Heart left ventricle (tissue), 16 donors: ENCODE measurements at places on chromosomes 11 and 22. TPM values are rescaled to one million over a fixed set of nuclear protein-coding genes. Genes with fewer than 3 reads are reported as not detected.
A peak's percentile ranks its signal among the peaks of the same experiment; 100 is the strongest.

DNA sequence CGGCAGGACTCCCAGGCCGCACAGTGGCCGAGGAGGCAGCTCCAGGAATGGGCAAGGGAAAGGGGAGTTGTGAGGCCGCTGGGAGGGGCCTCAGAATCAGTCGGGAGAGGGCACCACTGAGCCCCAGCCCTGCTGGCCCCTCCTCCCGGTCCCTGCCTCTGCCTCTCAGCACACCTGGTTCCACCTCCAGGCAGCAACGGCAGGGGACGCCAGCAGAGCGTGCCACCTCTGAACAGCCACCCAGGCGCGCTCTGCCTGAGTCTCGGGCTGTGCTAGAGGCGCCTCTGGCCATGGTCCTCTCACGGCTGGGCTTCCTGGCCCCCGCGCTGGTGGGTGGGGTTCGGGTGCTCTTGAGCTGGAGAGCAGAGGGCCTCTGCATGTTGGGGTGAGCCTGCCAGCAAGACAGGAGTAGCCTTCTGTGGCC is 33.0 kb downstream of the MOB2 start:
- no peaks in the 10 kb centered on the region for H3K36me3 ChIP-seq
- H3K4me3 ChIP-seq, result no peak overlapping the region
- no peak overlapping the region for H3K27ac ChIP-seq
- peaks cover 2% of the 10 kb centered on the region for H3K27me3 ChIP-seq

GRCh38 chr22:46367707-46368191 is 32.2 kb downstream of the TRMU start:
- H3K27me3 ChIP-seq, result no peaks in the 10 kb centered on the region
- DNase-seq, result peak; percentile 40
- H3K27ac ChIP-seq, result no peak overlapping the region
- no peaks in the 10 kb centered on the region for H3K4me1 ChIP-seq

DNA sequence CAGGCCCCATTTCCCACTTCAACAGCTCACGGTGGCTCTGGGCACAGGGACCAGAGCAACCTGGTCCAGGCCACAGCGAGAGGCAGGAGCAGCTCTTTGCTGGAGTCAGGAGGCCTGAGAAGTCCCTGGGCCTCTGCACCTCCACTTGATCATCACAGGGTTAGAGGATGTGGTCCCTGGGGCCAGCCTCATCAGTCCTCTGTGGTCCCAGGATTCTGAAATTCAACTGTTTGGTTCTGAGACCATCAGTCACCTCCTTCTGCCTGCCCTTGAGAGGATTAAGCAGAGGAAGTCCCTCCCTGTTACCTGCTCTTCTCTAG is 24.9 kb upstream of the CBX7 start:
- no peak overlapping the region for H3K4me3 ChIP-seq
- H3K4me1 ChIP-seq, result peaks cover 65% of the 10 kb centered on the region
- H3K36me3 ChIP-seq, result no peaks in the 10 kb centered on the region
- H3K27me3 ChIP-seq, result no peaks in the 10 kb centered on the region
- no peak for DNase-seq

OR2AG2 gene
- total RNA-seq, result not detected

DNA sequence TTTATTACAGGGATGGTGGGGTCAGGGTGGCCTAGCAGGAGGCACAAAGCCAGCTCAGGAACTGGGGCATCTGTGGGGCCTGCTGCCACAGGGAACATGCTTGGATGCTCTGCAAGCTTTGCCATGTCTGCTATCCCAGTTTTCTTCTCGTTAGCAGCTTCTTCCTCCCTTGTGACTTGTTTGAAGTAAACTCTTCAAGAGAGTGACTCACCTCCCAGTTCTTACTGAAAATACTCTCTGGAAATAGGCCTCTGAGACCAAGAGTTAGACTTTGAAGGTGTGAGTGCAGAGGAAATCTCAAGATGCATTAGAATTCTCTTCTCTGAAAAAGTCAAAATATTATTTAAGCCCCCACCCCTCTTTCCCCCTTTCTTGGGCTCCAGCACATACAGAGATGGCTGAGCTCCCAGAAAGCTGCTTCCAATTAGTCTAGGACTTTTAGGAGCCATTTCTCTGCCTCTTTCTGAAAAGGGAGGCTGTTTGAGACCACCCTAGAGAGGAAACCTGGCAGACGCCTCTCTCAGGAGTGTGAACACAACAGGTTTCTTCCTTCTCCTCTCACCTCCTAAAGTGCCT is 15.1 kb downstream of the CWC15 start:
- H3K4me3 ChIP-seq, result no peak overlapping the region
- DNase-seq, result no peak
- H3K4me1 ChIP-seq, result no peaks in the 10 kb centered on the region

- DNase-seq, result no peak
- H3K4me3 ChIP-seq, result no peak overlapping the region
- H3K36me3 ChIP-seq, result no peaks in the 10 kb centered on the region
- H3K27me3 ChIP-seq, result no peaks in the 10 kb centered on the region
- no peak overlapping the region for H3K27ac ChIP-seq
Measured at GRCh38 chr11:74283580-74284180, 27.8 kb downstream of the P4HA3 start.

GRCh38 chr11:10450462-10451425 is 4.3 kb upstream of the AMPD3 start:
- H3K27me3 ChIP-seq, result peaks cover 7% of the 10 kb centered on the region
- peak; percentile 40 for DNase-seq
- no peaks in the 10 kb centered on the region for H3K36me3 ChIP-seq
- H3K4me3 ChIP-seq, result peak overlapping the region; percentile 57
- no peaks in the 10 kb centered on the region for H3K4me1 ChIP-seq

OR2AG1 gene
- total RNA-seq, result not detected

DNA sequence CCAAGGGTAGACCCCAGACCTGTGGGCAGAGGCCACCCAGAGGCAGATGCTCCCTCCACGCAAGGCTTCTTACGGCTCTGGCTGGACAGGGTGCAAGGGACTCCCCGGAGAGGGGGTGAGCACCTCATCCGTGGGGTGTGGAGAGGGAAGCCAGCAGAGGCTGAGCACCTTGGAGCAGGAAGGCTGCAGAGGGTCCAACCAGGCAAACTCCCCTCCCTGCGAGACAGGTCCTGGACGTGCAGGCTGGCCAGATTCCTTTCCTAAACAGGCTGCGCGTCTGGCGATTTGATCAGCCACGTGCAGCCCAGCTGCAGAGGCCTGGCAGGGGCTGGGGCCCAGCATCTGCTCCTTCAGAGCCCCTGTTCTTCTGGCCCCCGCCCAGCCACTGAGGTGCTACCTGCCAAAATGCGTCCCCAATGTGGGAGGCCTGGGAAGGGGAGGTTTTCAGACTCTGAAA is 49.3 kb downstream of the WNT11 start:
- no peak overlapping the region for H3K4me3 ChIP-seq
- H3K27ac ChIP-seq, result no peak overlapping the region
- H3K27me3 ChIP-seq, result no peaks in the 10 kb centered on the region
- no peak for DNase-seq
- H3K36me3 ChIP-seq, result no peaks in the 10 kb centered on the region

DNA sequence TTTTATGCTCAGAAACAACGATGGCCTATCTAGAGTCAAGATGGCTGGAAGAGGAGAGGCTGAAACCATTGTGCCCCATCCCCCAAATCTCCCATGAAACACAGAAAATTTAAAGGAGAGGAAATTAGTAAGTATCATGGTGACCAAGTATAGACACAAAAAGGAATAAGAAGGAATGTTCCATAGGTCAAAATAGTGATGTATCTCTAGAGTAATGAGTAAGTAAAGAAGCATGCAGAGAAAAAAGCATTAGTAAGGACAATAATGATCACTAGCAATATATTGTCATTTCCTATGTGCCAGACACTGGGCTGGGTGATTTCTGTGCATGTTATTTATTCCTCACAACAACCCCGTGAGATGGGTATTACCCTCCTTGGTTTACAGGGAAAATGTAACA is 2.6 kb upstream of the SLC22A24 start:
- no peak overlapping the region for H3K27ac ChIP-seq
- no peaks in the 10 kb centered on the region for H3K36me3 ChIP-seq
- no peaks in the 10 kb centered on the region for H3K4me1 ChIP-seq
- DNase-seq, result no peak
- no peaks in the 10 kb centered on the region for H3K27me3 ChIP-seq

MS4A12 gene
- total RNA-seq, result not detected

- H3K4me3 ChIP-seq, result no peak overlapping the region
- H3K36me3 ChIP-seq, result no peaks in the 10 kb centered on the region
- no peak for DNase-seq
- H3K4me1 ChIP-seq, result peaks cover 3% of the 10 kb centered on the region
Measured at GRCh38 chr11:76635991-76636738, 34.4 kb downstream of the LRRC32 start.

- DNase-seq, result no peak
- no peak overlapping the region for H3K4me3 ChIP-seq
- no peaks in the 10 kb centered on the region for H3K4me1 ChIP-seq
Measured at GRCh38 chr11:41320238-41320637, 139.2 kb downstream of the LRRC4C start.

DNA sequence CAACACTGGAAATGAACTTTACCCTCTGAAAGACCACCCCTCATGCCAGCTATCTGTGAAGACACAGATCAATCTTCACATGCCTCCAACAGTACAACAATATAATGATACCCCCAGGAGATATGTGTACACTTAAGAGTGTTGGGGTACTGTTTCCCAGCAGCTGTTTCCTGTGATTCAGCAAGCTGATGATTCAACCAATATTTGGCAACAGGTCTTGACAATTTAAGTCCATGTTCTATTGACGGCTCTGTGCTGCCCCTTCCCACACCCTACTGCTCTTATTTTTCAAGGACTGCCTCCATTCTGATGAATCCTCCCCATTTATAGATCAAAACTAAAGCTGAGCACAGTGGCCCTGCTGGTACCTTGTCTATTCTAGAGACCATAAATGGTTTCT is 6.6 kb downstream of the SNX19 start:
- H3K36me3 ChIP-seq, result peaks cover 4% of the 10 kb centered on the region
- H3K4me1 ChIP-seq, result peaks cover 24% of the 10 kb centered on the region
- no peak overlapping the region for H3K27ac ChIP-seq
- DNase-seq, result no peak

LDLRAD3 gene
- 1.6 TPM for total RNA-seq

DNA sequence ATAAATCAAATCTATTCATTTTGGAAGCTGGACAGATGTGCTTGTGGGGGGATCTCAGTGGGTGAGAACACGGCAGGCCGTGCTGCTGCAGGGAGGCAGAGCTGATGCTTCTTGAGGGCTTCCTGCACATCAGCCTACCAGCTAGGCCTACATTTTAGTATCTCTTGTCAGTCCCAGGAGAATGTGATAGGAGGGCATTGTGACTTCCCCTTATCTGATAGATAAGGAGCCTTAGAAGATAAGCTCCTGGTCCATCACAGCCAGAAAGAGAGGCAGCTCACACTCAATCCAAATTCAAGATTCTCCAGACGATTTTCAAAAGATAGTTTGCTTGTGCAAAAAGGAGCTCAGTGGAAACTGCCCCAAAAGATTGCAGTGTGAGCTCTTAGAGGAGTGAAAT is 89.0 kb downstream of the SHANK2 start:
- no peaks in the 10 kb centered on the region for H3K27me3 ChIP-seq
- no peaks in the 10 kb centered on the region for H3K36me3 ChIP-seq
- no peaks in the 10 kb centered on the region for H3K4me1 ChIP-seq
- no peak overlapping the region for H3K27ac ChIP-seq
- DNase-seq, result no peak

PRAME gene
- total RNA-seq, result not detected

GRCh38 chr22:20433686-20434241 is 3.9 kb downstream of the SCARF2 start:
- H3K27ac ChIP-seq, result no peak overlapping the region
- peaks cover 5% of the 10 kb centered on the region for H3K36me3 ChIP-seq
- peaks cover 5% of the 10 kb centered on the region for H3K4me1 ChIP-seq
- H3K4me3 ChIP-seq, result no peak overlapping the region
- DNase-seq, result no peak

DNA sequence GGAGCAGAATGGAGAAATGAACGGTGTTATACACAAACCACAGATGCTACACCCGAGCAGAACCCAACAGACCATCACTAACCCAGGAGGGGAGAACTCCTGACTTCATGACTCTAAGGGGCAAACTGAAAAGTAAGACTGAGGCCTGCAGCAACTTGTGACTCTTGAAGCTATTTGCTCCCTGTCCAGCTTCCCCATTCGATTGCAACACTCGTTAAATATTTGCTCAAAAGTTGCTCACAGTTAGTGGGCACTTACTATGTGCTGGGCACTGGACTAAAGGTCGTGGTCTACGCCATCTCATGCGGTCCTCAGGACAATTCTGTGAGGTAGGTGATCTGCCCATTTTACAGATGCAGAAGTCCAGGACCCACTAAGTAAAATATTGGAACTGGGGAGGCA is 9.5 kb upstream of the ADA2 start:
- H3K4me1 ChIP-seq, result no peaks in the 10 kb centered on the region
- no peak for DNase-seq
- no peak overlapping the region for H3K4me3 ChIP-seq
- no peaks in the 10 kb centered on the region for H3K27me3 ChIP-seq
- H3K36me3 ChIP-seq, result no peaks in the 10 kb centered on the region
- no peak overlapping the region for H3K27ac ChIP-seq

DNA sequence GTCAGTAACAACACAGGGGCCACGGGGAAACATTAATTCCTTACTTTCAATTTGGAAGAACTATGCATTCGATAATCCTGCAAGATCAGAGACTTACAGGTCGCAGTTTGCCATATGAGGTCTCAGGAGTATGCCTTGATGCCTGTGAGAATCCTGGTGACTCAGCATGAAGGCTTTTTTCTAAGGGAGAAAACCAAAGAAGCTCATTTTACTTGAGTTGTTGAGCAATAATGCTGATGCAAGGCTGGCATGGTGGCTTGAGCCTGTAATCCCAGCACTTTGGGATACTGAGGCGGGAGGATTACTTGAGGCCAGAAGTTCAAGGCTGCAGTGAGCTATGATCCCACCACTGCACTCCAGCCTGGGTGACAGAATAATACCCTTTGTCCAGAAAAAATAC is 26.6 kb downstream of the ATG16L2 start:
- no peak overlapping the region for H3K4me3 ChIP-seq
- DNase-seq, result no peak
- peaks cover 68% of the 10 kb centered on the region for H3K36me3 ChIP-seq
- H3K27ac ChIP-seq, result no peak overlapping the region
- H3K4me1 ChIP-seq, result peaks cover 62% of the 10 kb centered on the region
- no peaks in the 10 kb centered on the region for H3K27me3 ChIP-seq

GRCh38 chr11:79088967-79089366 is 351.9 kb downstream of the TENM4 start:
- no peaks in the 10 kb centered on the region for H3K27me3 ChIP-seq
- no peak overlapping the region for H3K27ac ChIP-seq
- no peak overlapping the region for H3K4me3 ChIP-seq
- H3K36me3 ChIP-seq, result no peaks in the 10 kb centered on the region
- no peaks in the 10 kb centered on the region for H3K4me1 ChIP-seq

CCDC116 gene
- 0.18 TPM for total RNA-seq

DDTL gene
- total RNA-seq, result not detected

OR6T1 gene
- not detected for total RNA-seq

GRCh38 chr11:106399624-106400023 is 322.2 kb downstream of the AASDHPPT start:
- H3K36me3 ChIP-seq, result no peaks in the 10 kb centered on the region
- H3K27me3 ChIP-seq, result no peaks in the 10 kb centered on the region
- peaks cover 4% of the 10 kb centered on the region for H3K4me1 ChIP-seq
- DNase-seq, result no peak
- no peak overlapping the region for H3K27ac ChIP-seq

VWCE gene
- 0.56 TPM for total RNA-seq
